ENCODE measurements at places on chromosomes 1 and 21.

GRCh38 chr1:115507901-115508300 lies 133.9 kb upstream of the VANGL1 start:
- no peaks in the 10 kb centered on the region for H3K4me1 ChIP-seq
- no peaks in the 10 kb centered on the region for H3K27me3 ChIP-seq
- DNase-seq, result no peak
- no peak overlapping the region for H3K27ac ChIP-seq
- no peaks in the 10 kb centered on the region for H3K36me3 ChIP-seq
- H3K4me3 ChIP-seq, result no peak overlapping the region

- no peak within 1 kb of the TSS for H3K27ac ChIP-seq
- DNase-seq, result peak; percentile 47
- no peaks in the 10 kb centered on the region for H3K27me3 ChIP-seq
- H3K4me3 ChIP-seq, result peak within 1 kb of the TSS; percentile 84
Observed at GRCh38 chr1:9234223-9235095, at the start of gene H6PD. Gene H6PD (plus strand): TSS chr1:9234774. CDS start chr1:9244935, 10,161 bp downstream.

- H3K27ac ChIP-seq, result no peak overlapping the region
- H3K4me1 ChIP-seq, result no peaks in the 10 kb centered on the region
- H3K27me3 ChIP-seq, result no peaks in the 10 kb centered on the region
- no peaks in the 10 kb centered on the region for H3K36me3 ChIP-seq
Observed at GRCh38 chr1:176949033-176949662, 215.4 kb downstream of the ASTN1 start.

DNA sequence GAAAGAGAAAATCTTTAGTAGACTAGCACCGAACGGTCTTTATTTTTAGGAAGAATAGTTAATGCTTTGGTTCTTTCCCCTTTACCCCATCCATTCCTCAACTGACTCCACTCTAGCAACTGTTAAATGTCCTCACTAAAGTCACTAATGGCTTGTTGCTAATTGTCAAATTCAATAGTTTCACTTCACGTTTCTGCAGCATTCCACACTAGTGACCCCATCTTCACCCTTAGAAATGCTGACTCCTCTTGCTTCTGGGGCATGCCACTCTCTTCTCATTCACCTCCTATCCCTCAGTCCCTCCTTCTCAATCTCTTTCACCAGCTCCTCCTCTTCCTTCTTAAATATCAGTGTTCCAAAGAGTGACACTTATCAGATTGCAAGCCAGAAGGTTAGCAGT lies 19.4 kb upstream of the CADM3 start:
- H3K27me3 ChIP-seq, result no peaks in the 10 kb centered on the region
- H3K4me3 ChIP-seq, result no peak overlapping the region
- H3K36me3 ChIP-seq, result no peaks in the 10 kb centered on the region
- no peak overlapping the region for H3K27ac ChIP-seq
- no peaks in the 10 kb centered on the region for H3K4me1 ChIP-seq
- no peak for DNase-seq

DNA sequence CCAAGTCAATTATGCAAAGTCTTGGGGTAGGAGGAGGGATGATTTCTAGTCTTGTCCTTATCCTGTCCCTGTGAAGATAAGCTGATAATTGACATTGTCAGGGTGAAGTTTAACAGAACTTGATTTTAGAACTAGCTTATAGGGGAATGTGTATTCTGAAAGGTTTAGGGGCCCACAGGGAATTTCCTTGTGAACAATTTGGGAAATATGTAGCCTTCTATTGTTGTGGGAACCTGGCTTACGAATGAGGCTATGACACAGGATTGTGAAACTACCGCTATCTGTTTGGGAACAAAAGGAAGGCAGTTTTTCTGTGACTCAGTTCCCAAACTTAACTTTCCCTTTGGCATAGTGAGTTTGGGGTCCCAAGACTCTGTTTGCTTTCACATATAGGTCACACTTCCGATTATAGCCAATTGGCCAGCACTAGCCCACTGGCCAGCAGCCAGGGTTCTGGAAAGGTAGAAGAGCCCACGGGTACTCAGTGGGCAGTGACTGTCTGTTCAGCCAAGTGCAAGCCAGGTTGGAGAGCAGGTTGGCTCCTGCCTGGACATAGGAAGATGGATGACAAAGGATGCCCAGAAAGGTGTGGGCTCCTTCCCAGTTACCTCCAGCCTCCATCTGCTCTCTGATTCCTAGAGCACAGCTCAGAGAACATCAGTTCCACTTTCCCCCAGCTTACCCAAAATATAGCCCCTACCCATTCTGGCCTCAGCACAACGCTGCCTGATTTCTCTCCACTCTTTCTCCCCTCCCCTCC lies 35.5 kb downstream of the H3-3A start:
- no peaks in the 10 kb centered on the region for H3K27me3 ChIP-seq
- DNase-seq, result no peak
- H3K36me3 ChIP-seq, result no peaks in the 10 kb centered on the region

DNA sequence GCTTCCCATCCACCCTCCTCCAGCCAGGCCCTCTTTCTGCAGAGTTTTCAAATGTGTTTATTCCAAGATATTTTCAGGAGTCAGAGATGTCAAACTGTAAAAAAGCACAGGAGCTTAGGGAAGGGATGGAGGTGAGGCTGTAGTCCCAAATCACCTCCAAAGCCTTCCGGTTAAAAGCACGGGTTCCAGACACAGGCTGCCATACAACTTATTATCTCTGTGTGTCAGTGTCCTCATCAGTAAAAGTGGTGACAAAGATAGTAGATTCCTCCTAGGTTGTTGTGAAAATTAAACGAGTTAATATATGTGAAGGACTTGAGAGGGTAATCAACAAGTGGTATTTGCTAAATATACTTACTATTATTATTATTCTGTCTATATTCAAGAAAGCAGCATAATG lies 15.1 kb downstream of the S100A7A start:
- no peaks in the 10 kb centered on the region for H3K36me3 ChIP-seq
- H3K27ac ChIP-seq, result no peak overlapping the region
- H3K4me1 ChIP-seq, result peaks cover 2% of the 10 kb centered on the region
- DNase-seq, result no peak
- H3K4me3 ChIP-seq, result no peak overlapping the region
- H3K27me3 ChIP-seq, result no peaks in the 10 kb centered on the region

DNA sequence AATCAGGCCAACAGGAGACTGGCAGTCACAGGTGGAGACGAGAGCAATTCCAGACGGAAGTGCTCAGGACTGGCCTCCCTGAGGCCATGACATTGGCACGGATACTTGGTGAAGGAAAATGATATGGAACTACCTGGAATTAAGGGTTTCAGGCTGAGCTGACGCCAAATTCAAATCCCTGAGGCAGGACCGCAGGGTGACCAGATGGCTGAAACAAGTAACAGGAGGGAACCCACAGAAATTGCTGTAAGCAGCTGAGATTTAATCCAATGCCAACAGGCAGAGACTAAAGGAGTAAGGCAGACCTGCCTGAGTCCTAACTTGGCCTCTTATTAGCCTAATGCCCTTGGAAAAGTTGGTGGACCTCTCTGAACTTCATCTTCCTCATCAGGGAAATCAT lies 76.2 kb downstream of the ERG start:
- H3K36me3 ChIP-seq, result no peaks in the 10 kb centered on the region
- H3K4me3 ChIP-seq, result no peak overlapping the region
- H3K27ac ChIP-seq, result no peak overlapping the region
- H3K4me1 ChIP-seq, result no peaks in the 10 kb centered on the region
- H3K27me3 ChIP-seq, result no peaks in the 10 kb centered on the region

- H3K4me1 ChIP-seq, result no peaks in the 10 kb centered on the region
- no peak for DNase-seq
- H3K36me3 ChIP-seq, result no peaks in the 10 kb centered on the region
- H3K27ac ChIP-seq, result no peak overlapping the region
Observed at GRCh38 chr1:152783095-152783494, 3.0 kb upstream of the LCE1E start.

DNA sequence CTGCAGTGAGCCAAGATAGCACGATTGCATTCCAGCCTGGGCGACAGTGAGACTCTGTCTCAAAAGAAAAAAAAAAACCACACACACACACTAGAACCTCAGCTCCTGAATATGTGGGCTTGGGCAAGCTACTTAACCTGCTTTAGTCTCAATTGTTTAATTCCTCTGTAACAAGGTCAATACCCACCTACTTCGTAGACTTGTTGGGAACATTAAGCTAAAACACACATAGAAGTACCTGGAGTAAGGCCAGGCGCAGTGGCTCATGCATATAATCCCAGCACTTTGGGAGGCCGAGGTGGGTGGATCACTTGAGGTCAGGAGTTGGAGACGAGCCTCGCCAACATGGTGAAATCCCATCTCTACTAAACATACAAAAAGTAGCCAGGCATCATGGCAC lies 77.1 kb downstream of the CLSTN1 start:
- H3K4me3 ChIP-seq, result no peak overlapping the region
- peaks cover 18% of the 10 kb centered on the region for H3K36me3 ChIP-seq
- DNase-seq, result no peak
- H3K27me3 ChIP-seq, result no peaks in the 10 kb centered on the region
- no peak overlapping the region for H3K27ac ChIP-seq

- H3K4me3 ChIP-seq, result no peak overlapping the region
- H3K36me3 ChIP-seq, result no peaks in the 10 kb centered on the region
- H3K4me1 ChIP-seq, result no peaks in the 10 kb centered on the region
- H3K27me3 ChIP-seq, result no peaks in the 10 kb centered on the region
- H3K27ac ChIP-seq, result no peak overlapping the region
- no peak for DNase-seq
Observed at GRCh38 chr1:70714149-70714548, 303.1 kb downstream of the CTH start.

GRCh38 chr1:5220421-5220820 lies 566.0 kb downstream of the AJAP1 start:
- H3K36me3 ChIP-seq, result no peaks in the 10 kb centered on the region
- no peak for DNase-seq
- H3K27ac ChIP-seq, result no peak overlapping the region
- no peak overlapping the region for H3K4me3 ChIP-seq
- no peaks in the 10 kb centered on the region for H3K4me1 ChIP-seq

DNA sequence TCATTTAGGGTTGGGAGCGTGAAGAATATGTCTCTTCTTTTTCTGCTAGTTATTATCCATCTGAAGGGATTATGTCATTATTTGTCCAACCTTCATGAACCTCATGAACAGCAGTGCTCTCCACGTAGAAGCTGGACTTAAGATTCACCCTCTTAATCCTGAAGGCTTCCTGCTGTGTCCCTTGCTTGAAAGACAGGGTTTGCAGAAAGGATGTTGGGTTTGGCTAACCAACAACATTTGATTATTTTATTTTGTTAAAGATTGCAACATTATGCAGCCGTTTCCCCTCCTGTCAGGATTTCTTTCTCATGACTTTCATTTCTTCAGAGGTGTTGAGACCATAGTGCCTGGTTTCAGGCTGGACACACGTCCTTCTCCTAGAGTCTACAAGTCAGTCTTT lies 75.2 kb downstream of the NGF start:
- no peak for DNase-seq
- no peak overlapping the region for H3K4me3 ChIP-seq
- no peaks in the 10 kb centered on the region for H3K4me1 ChIP-seq
- no peak overlapping the region for H3K27ac ChIP-seq
- H3K27me3 ChIP-seq, result no peaks in the 10 kb centered on the region
